T-helper 1 cell (primary cell): ENCODE measurements at places on chromosomes 12 and 14.

GRCh38 chr14:52950898-52951680 lies at the start of gene FERMT2:
FERMT2 (minus strand) TSS chr14:52951050; CDS start chr14:52950568, 482 bp downstream.
- DNase-seq = no peak

DNA sequence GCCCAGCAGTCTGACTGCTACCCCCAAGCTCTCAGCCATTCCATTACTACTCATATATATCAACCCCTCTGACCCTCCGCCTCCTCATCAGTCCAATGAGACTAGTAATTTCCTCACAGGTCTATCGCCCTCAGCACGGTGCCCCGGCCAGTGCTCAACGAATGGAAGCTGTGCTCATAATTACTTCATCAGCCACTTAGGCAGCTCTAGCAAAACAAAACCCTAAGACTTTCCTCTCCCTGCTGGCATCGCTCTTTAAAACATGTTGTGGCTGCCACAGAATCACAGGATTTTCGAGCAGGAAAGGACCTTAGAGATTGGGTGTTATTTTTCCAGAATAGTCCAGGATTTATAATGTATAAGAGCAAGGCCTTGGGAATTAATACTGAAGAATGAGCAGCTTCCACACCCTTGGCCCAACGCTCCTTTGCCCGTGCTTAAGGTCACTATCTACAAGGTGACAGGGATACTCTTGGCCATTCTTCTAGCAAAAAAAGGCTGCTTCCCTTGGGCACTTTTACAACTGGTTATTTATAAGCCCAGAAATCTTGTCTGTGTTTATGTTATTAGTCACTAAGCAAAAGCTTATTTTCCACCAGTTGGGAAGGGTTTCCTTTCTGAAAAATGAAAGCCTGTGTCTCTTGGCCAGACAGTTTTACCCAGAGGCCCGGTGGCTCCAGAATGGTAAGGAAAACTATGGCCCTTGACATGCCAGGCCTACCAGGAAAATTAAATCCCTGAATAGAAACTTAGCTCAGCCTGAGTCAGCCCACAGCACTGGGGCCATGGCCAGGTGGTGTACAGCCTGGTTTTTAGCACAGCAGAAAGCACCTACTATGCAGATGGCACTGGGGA lies 47.9 kb downstream of the NUAK1 start:
- DNase-seq = no peak

GRCh38 chr12:113069149-113069548 lies 12.6 kb downstream of the DTX1 start:
- no peak for DNase-seq

- DNase-seq = no peak
These were observed 1.0 kb upstream of the GLRX5 start for GRCh38 chr14:95533822-95534221.

- DNase-seq = no peak
These were observed 24.6 kb downstream of the PTPRR start for GRCh38 chr12:70895956-70896355.

DNA sequence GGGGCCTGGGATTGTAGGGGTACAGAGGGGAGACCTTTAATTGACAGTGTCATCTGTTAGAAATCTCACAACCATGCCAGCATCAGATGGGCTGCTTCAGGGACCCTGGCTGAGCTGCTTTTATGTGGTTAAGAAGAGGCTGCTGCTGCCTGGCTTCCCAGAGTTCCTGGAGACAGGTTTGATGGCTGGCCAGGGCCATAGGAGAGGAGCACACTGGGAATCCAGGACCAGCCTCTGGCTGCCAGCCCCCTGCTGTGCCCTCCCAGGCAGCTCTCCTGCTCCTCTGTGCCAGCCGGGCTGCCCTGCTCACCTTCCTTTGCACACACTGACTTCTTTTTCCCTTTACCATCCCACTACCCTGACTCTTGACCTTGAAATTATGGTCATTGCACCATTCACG lies 507 bp upstream of the KRT73 start:
- no peak for DNase-seq

DNA sequence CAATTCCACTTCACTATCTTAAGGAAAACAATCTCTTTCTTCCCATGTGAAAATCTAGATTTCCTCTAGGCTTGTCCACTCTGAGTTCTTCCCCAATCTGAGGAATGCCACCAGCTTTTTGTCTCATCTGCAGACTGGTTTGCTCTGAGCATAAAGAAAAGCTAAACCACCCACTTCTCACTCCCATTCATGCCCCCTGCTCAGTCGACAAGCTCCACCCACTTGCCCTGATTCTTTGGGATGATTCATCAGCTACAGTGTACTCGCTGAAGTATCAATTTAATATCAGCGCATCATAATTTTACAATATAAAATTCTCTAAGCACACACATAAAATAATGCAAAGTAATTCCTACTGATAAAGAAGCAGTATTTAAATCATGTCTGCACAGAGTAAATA lies 209.1 kb downstream of the GRIN2B start:
- no peak for DNase-seq

- peak; percentile 59 for DNase-seq
These were observed 882 bp downstream of the HECTD1 start for GRCh38 chr14:31206536-31207286.

DNA sequence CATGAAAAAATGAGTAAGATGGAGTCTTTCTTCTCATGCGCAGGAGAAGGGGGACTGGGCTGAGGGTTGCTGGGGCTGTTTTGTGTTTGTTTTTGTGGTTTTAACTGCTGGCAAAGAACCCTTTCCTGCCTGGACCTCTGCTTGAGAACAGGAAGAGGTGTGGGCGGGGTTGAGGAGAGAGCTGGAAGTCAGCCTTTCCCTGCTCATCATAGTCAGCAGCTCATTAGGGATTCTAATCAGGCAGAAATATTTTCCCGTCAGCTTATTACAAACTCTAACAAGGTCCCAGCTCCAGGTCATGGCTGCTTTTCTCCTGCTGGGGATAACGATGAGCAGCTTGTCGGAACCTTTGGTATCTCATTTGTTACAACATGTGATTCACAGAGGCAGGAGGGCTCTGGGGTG lies 185.0 kb upstream of the NRXN3 start:
- no peak for DNase-seq

DNA sequence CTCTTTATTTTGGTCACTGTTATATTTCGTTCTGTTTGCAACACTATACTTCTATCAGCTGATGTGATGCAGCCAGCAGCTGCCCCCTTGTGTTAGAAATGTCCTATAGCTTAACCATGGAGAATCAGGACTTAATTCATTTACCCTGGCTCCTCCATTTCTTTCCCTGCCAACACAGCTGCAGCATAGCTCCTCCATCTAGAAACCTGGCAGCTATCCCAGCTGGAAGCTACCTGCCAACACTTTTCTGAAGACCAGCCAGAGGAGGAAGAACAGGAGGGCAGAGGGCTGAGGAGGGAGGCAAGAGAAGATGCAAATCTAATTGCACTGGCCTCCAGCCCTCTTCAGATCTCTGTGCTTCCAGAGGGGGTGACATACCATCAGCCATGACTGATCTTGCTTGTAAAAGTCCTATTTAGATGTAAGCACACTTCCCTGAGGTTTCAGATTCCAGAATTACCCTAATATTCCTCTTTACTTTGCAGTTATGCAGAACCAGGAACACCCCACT lies 156.8 kb upstream of the TMEM260 start:
- peak; percentile 3 for DNase-seq
